ENCODE measurements at places on chromosomes 16 and 17.

DNA sequence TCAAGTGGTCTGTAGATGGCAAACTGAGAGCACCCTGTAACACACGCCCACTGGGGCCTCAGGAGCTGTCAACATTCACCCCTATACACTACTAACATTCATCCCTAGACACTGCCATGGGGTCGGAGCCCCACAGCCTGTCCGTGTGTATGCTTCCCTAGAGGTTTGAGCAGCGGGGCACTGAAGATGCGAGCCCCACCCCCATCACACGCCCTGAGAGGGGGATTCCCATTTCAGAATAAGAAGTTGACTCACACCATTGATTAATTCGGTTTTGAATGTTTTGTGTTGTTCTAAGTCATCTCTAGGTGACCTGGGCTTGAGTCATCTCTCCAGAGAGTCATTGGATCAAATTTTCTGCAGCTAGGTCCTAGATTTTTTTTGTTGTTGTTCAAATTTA, 37.3 kb upstream of the MMD start:
- DNase-seq = no peak

- peak; percentile 55 for DNase-seq
Measured at GRCh38 chr16:31382485-31383161, 10.5 kb upstream of the ITGAD start.

DNA sequence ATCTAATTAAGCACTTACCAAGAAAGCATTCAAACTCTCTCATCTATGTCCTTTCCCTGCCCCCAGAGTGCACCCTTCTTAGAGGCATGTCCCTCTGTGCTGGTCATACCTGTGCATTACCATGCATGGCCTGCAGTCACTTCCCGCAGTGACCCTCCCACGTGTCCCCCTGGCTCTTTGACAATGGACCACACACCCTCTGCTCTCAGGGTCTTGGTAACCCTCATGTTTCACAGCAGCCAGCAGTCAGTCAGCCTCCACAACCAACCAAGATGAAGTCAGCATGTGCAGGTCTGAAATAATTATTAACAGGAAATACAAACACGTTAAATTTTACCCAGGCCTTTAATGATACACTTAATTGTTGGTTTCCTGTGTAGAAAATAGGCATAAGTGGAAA, 10.1 kb downstream of the KRT33A start:
- no peak for DNase-seq

GRCh38 chr16:31371619-31372484, 16.9 kb downstream of the ITGAX start:
- DNase-seq = no peak

DNA sequence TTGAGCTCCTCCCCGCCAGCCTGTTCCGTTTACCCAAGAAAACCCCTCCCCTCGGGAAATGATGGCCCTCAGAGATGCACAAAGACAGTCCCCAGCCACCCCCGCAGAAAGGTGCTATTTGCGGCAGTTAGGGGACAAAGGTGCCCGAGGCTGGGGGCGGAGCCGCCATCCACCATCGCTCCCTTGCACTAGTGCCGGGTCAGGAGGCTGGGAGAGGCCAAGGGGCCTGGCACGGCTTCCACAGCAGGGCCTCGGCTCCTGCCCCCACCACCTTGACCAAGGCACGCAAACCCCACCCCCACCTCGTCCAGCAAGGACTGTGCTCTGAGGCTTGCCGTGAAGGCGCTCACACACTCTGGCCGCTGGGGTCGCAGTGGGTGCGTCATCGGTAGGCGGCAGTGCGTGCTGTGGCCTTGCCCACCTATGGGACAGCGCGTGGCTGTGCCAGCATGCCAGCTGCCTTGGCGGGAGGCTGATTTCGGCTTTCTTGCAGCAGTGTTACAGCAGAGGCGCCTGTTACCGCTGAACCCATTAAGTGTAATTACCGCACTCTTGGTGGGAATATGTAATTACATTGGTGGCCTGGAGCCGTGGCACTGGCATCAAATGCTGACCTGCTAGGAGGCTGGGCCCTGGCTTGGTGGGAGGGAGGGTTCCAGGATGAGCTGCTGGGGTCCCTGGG, 31.8 kb downstream of the TPSG1 start:
- DNase-seq = no peak

GRCh38 chr17:7114875-7115614, 423 bp upstream of the ASGR2 start:
- no peak for DNase-seq

DNA sequence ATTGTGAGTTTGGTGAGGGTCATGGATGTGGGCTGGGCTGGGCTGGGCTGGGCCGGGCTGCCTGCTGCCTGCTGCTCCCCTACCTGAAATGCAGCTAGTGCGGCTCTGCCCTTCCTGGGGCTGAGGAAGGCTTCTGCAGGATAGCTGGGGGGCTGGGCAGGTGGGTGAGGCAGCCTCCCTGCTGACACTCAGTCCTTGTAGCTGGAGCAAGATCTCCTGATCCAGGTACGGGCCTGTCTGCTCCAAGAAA, 4.7 kb downstream of the RPL13 start:
- peak; percentile 32 for DNase-seq

DNA sequence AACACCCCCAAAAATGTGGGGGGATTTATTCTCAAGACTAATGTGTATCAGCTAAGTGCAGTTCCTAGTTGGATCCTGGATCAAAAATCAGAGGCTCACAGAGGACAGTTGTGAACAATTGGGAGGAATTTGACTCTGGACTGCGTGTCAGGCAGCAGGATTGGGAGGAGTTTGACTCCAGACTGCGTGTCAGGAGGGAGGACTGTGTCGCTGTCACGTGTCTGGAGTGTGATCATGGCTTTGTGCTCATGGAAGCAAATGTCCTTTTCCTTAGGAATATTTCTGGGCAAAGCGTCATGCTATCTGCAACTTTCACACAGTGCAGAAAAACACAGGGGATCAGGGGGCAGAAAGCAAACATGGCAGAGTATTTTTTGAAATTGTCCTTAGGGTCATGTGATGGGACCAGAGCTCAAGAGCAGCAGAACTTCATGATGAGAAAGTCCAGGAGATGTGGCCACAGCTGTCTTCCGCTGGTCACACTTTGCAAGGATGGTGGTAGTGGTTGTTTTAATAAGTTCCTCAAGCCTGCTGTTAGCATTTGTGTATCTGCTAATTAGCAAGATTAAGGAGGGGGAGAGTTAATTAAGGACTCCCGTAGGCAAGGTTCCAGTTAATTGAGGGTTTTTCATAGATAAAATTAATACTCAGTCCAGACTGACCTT, 122.0 kb upstream of the CHMP6 start:
- no peak for DNase-seq

DNA sequence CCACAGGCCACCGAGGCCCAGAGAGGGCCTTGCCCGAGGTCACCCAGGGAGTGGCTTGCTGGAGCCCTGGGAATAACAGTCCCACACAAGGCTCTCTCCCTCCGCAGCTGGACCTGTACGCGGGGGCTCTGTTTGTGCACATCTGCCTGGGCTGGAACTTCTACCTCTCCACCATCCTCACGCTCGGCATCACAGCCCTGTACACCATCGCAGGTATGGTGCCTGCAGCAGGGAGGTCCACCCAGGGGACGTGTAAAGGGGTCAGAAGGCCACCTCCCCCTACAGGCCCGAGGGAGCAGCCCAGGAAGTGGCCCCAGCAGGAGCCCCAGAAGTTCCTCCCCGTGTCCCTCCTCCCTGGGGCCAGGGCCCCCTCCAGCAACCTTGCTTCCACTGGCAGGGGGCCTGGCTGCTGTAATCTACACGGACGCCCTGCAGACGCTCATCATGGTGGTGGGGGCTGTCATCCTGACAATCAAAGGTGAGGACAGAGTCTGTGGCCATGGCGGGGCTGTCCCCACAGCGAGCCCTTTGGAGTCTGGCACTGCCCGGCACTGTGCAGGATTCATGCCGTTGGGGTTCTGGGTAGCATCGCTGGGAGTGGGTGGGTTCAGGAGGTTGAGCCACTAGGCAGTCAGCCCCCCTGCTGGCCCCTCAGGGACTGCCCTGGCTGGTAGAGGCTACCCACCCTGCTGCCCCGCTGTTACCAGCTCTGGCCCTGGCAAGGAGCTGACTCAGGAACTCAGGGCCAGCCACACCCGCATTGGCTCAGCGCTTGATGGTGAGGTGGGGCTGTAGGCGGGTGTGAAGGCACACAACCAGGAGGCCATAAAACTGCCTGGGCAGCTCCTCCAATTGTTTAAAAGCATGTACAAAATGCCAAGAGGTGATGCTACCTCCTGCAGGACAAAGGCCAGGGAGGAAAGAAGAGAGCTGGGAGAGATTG, 17.3 kb downstream of the SLC5A10 start:
- DNase-seq = peak; percentile 61

GRCh38 chr16:50591800-50592771, 43.9 kb downstream of the NKD1 start:
- DNase-seq = no peak

DNA sequence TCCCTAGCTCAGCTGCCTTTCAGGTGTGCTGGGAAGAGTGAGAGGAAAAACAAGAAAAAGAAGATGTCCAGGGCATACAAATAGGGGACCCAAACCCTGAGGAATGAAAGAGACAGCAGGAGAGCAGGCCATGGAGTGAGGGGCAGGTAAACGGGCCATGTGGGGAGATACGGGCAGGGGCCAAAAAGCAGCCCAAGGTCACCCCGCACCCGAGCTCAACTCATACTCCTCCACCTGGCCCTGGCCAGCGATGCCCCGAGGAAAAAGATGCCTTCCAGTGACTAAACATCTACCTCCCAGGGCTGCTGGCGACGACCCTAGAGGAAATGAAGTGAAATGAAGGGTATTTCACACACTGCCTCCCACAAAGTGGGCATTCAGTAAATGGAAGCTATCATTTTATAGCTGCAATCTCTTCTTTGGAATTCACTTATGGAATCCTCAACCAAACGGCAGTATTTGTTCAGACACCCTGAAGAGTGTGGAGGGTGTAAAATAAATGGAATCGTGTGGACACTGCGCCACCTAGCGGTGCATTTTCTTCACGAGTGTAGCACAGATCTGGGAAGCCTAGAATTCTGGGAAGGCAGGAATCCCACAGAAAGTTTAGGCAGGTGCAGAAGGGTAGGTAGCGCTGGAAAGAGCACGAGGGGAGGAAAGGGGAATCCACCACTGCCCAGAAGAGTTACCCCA, 14.9 kb downstream of the ELAC2 start:
- DNase-seq = peak; percentile 38

DNA sequence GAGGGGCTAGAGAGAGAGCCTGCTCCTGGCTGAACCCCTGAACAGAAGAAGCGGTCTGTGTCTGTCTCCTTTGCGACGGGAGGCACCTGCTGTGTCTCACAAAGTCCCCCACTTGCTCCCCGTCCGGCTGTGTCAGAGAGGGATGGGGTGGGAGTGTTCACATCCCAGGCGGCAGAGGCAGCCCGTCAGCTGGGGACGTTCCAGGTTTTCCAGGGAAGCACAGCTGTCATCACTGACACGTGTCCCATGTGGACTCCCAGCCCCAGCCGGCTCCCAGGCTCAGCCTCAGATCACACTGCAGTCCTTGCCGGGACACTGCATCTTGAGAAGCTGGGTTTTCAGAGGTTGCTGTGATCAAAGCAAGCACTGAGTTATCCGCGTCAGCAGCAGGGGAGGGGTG, 1.6 kb downstream of the TELO2 start:
- DNase-seq = no peak

DNA sequence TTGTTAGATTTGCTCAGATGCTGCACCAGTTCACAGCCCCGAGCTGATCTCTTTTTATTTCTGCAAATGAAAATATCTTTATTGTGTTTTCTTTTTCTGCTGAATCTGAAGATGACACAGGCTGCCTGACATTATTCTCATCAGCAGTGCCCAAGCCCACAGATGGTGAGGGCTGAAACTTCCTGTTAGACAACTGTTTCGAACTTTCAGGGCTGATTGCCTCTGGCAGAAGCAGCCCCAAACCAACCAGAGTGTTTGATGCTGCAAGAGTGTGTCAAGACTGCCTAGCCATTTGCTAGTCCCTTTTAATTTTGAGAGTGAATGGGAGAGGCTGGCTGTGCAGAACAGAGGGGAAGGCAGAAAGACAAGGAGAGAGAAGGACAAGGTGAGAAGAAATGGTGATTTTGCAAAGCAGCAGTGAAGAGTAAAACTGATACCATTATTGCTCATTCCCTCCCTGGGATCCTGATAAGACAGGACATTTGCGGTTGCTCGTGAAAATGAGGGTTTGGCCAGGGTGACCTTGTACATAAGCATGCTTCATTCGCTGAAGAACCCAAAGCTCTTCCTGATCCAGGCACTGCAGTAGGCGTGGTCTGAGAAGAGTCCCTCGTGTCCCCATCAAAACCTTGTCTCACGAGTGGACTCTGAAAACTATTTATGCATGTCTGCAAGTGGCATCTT, 77.2 kb downstream of the TMEM114 start:
- no peak for DNase-seq

GRCh38 chr16:10812312-10813098, 6.1 kb downstream of the TVP23A start:
- DNase-seq = no peak

GRCh38 chr16:54312502-54312991, 26.0 kb upstream of the IRX3 start:
- no peak for DNase-seq

- peak; percentile 92 for DNase-seq
Measured at GRCh38 chr17:66494023-66494803, 191.8 kb downstream of the PRKCA start.

GRCh38 chr17:64133546-64134215, 3.7 kb upstream of the ERN1 start:
- peak; percentile 33 for DNase-seq

DNA sequence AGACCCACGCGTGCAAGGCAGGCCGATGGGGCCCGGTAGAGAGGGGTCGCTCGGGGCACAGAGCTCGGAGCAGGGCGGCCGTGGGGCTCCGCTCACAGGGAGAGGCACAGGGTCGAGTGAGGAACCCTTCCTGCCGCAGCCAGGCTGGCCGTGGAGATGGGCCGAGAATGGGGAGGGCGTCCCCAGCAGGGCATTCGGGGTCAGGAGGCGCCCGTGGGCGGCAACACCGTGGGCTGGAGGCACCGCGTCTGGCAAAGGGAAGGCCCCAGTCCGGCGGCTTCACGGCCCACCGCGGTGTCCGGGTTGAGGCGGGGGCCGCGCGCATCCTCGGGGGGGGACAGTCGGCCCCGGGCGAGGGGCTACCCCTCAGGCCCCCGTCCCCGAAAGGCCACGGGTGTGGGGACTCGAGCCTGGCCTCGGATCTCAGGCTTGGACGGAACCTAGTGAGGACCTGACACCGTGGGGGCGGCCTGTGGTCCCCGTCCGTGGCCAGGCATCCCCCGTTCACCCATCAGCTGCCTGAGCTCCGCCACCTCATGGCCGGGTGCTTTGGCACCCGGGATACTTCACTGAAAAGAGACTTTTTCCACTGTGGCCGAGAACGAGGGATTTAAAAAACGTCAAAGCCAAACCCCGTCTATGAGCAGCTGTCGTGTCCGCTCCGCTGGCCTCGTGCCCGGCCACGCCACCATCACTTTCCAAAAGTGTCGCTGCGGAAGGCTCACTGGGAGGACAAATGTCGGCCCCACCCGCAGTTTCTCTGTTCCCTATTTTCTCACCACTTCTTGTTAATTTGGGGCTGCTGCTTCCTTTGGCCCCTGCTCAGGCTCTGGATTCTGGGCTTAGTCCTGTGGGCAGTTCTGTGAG, 73.6 kb downstream of the METRNL start:
- DNase-seq = no peak

- DNase-seq = no peak
Measured at GRCh38 chr17:14725729-14726128, 424.8 kb downstream of the HS3ST3B1 start.

All from NCI-H226 (cell line).